ENCODE measurements at places on chromosomes 6 and 20.

DNA sequence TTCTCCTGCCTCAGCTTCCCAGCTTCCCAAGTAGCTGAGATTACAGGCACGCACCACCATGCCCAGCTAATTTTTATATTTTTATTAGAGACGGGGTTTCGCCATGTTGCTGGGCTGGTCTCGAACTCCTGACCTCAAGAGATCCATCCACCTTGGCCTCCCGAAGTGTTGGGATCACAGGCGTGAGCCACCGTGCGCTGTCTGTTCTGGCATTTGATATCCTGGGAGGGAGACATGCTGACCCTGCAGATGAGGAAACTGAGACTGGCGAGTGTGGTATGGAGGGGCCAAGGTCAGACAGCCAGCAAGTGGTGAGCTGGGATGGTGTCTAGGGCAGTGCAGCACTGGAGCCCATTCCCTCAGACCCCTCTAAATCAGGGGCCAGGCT, 44.6 kb downstream of the SRC start:
- DNase-seq: no peak

DNA sequence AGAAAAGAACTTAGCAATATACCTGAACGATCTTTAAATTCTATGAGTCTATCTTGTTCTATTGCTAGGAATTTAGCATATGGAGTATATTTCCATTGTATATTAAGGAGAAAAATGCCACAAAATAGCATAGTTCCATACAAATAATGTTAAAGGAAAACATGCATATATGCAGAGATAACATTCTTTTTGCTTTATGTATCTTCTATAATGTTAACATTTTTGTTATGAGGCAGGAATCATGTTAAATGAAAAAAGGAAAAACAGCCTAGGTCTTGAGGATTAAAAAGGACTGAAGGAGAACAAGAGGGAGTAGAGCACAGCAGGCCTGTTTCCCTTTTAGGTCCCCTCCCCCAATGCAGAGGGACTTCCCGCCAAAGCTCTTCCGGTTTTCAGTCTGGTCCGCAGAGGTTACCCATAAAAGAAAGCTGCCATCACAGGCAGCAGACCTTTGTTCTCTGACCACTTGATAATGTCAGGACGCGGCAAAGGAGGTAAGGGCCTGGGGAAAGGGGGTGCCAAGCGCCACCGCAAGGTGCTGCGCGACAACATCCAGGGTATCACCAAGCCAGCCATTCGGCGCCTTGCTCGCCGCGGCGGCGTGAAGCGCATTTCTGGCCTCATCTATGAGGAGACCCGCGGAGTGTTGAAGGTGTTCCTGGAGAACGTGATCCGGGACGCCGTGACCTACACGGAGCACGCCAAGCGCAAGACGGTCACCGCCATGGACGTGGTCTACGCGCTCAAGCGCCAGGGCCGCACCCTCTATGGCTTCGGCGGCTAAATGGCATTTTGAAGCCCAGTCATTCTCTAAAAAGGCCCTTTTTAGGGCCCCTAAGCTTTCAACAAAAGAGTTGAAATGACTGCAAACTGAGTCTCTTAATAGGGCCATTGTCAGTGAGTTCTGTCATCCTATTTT, 108.4 kb upstream of the PRSS16 start:
- peak; percentile 73 for DNase-seq

DNA sequence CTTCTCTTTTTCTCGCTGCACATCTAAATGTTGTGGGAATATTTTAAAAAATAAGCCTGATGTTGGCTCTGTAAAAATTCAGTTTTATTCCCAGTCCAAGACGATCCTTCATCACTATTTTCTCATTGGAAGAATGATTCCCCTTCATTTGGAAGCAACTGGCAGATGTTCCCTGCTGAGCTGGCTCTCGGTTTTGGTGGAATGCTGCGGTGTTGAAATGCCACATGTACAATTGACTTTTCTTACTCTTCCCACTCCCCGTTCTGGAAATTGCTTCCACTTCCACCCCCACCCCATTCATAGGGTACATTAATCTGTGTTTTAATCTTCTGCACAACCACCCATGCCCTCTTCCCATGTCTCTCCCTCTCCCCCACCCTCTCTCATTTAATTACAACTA, 496.3 kb upstream of the MAP3K7 start:
- DNase-seq: no peak

DNA sequence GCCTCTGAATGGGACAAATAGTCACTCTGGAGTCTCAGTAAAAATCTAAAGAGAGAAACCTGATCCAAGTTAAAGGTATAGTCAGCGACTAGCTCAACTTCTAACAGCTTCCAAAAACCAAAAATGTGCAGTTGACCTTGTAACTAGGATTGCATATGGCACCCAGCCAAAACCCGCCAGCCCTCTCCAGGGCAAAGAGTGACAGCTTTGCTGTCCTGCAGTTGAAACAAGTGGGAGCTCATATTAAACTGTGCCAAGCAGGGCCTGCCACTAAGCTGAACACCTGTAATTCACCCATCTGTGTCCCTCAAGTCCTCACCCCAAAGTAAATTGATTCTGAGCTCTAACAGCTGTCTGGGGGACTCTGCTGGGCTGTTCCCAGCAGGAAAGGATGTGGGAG, 695.3 kb downstream of the MAFB start:
- no peak for DNase-seq

- no peak for DNase-seq
These were observed 100.0 kb downstream of the RWDD2A start for GRCh38 chr6:83292900-83293843.

GRCh38 chr6:125444006-125444923, 142.5 kb upstream of the HDDC2 start:
- no peak for DNase-seq
